Dermis blood vessel endothelial cell (primary cell): ENCODE measurements at places on chromosomes 5 and 9. TPM values are rescaled to one million over a fixed set of nuclear protein-coding genes. Genes with fewer than 3 reads are reported as not detected.

- DNase-seq, result peak; percentile 73
These were observed 14.1 kb downstream of the TRIM7 start for GRCh38 chr5:181190711-181191525.

- no peak for DNase-seq
These were observed 157.3 kb upstream of the DAPK1 start for GRCh38 chr9:87340391-87340790.

DNA sequence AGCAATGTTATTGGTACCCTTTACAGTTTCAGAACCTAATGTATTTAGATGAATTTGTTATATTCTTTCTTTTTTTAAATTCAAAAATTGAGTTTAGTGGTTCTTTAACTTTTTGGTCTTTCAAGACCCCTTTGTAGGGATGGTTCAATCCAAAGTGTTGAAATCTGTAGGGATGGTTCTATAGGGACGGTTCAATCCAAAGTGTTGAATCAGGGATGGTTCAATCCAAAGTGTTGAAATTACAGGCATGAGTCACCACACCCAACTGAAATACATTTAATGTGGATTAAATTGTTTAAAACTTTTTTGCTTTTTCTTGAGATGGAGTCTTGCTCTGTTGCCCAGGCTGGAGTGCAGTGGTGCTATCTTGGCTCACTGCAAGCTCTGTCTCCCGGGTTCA is 30.6 kb downstream of the SNX2 start:
- DNase-seq, result no peak

GRCh38 chr5:54774281-54775170 is 210.9 kb downstream of the ESM1 start:
- DNase-seq, result no peak

DNA sequence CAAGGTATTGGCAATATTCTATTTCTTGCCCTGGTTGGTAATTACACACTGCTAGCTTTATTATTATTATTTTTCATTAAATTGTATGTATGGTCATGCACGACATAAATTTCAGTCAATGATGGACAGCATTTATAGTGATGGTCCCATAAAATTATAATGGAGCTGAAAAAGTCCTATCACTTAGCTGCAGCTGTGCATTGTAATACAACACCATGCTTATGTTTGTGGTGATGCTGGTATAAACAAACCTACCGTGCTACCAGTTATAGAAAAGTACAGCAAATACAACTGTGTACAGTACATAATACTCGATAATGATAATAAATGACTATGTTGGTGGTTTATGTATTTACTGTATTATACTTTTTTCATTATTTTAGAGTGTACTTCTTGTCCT is 65.5 kb downstream of the NR3C1 start:
- DNase-seq, result no peak

DNA sequence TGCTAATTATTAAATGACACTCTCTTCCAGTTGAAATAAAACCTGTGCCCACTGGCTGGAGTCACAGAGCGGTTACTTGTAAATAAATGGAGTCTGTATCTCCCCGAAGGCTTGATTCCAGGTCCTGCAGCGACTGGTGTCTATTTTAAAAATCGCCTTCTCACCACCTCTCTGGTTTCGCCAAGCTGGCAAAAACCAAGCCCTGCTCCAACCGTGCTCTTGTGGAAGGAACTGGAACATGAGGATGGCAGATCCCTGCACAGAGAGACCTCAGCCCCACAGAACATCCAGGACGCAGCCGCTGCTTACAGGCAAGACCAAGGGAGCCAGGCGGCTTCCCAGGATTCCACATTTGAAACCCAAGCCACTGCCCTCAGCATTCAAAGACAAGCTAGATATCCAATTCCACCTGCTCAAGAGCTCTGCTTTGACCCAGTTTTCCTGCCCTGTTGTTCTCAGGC is 15.0 kb downstream of the SEMA4D start:
- DNase-seq, result no peak

DNA sequence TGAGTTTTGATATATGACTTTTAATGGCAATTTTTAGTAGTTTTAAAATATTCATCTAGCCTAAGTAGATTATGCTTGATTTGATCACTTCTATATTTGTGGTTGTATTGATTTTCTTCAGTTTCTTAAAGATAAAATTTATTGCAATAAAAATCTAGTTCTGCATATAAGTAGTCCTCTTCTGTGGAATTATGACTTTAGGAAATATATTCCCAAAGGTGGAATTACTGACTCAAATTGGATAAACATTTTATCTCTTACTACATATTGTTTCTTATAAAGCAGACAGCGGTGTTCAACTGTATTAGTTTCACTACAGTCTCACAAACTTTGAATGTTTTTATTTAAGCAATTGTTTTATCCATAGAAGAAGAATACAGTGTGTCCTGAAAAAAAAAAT is 883.0 kb upstream of the SEMA6A start:
- DNase-seq, result no peak

GRCh38 chr5:126777975-126778674 is 1.2 kb downstream of the LMNB1 start:
- DNase-seq, result peak; percentile 97

DNA sequence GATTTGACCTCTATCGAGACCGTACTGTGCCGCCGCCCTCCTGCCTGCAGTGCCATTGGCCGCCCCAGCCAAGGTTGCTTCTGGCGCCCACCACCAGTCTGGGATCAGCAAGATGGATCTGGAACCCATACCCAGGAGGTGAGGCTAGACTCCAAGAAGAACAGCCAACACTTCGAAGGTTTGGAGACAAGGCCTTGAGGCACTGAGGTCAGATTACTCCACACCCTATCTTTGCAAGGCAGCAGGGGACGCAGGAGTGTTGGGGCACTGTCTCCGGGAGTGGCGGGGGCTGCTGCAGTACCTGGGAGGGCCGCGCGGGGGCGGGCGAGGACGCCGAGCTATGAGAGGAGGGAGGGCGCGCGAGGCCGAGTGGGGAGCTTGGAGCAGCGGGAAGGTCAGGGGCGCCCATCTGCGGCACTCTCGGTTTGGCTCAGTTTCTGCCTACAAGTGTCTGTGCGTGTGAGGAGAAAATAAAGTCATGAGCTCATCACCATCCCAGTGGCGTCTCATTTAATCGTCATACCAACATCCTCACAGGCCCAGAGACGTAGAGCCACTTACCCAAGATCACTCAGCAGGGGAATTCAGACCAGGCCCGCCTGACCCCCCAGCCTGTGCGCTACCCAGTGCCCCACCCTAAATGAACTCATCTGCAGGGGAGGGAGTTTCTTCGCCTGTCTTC is 20.5 kb upstream of the PSD2 start:
- peak; percentile 68 for DNase-seq

- no peak for DNase-seq
These were observed 166.2 kb upstream of the KLF9 start for GRCh38 chr9:70580606-70581195.

DNA sequence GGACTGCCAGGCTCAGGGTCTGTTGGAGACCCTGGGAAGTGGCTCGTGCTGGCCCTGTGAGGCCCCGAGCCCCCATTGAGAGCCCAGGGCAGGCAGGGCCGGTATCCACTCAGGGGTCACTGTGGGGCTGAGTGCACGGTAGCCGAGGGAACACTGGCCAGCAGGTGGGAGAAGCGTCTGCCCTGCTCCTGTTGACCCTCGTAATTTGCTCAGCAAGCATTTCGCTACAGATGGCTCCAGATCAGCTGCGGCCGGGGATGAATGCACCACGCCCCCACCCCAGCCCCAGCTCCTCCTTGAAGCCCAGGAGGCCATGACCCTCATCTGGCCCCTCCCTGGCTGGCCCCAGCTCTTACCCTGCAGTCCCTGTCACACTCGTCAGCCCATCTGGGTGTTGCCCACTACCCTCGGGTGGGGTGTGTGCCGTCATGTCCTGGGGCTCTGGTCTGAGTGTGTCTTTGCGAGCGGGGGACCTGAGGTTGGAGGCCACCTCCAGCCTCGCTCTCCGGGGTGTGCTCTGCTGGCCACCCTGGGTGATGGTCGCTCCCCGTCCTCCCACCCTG is 6.1 kb upstream of the NRARP start:
- DNase-seq, result no peak

GRCh38 chr9:91820126-91820750 is 129.8 kb downstream of the ROR2 start:
- no peak for DNase-seq

DNA sequence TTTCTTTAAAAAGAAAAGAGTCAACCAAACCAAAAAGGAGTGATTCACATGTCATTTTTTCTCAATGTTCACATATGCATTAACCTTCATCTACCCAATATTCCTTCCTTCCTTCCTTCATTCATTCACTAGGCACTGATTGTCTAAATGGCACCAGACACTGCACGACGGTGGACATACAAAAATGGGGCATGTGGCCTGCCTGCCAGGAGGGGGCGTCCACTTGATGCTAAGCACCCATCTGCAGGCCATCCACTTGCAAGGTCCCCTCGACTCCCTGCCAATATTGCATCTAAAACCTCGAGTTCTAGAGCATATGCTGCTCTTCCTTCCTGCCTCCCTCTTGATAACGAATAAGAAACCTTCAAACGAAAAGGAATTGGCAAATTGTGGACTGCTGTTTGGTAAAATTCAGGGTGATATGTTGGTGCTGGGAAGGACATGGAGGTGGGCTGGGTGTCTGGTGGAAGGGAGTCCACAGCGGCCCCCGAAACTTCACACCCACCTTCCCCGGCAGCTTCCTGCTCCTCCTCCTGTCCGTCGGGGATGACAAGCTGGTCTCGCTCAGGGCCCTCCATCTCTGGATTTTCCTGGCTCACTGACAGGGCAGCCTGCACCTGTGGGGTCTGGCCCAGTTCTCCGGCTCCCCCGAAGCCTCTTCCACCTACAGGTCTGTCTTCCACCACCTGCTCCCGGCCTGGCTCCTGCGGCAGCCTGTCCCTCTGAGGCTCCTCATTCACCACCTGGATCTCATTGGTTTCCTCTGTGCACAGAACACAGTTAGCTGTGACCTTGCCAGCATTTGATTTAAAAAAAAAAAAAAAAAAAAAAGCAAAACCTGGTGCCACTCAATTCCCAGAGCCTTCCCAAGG is 64.3 kb downstream of the GOLM1 start:
- DNase-seq, result peak; percentile 74

- no peak for DNase-seq
These were observed 75.2 kb downstream of the NPR3 start for GRCh38 chr5:32786311-32786710.

- no peak for DNase-seq
These were observed 27.1 kb downstream of the COX7C start for GRCh38 chr5:86644843-86645242.

DNA sequence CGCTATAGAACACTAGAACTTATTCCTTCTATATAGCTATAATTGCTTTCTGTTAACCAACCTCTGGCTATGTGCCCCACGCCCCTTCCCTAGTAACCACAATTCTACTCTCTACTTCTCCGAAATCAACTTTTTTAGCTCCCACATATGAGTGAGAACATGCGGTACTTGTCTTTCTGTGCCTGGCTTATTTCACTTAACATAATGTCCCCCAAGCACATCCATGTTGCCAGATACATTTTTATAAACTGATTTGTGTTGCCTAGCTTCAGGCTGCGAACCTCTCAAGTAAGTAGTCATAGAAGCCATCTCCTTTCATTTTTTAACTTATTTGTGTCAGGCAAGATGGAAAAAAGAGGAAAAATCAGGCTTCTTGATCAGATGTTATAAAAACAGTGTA is 249.5 kb downstream of the TMEM167A start:
- DNase-seq, result no peak

GRCh38 chr9:6096821-6097220 is 81.4 kb upstream of the RANBP6 start:
- DNase-seq, result no peak

- DNase-seq, result no peak
These were observed 8.8 kb upstream of the N4BP3 start for GRCh38 chr5:178104492-178104891.

GRCh38 chr9:35114113-35114839 is 1.4 kb downstream of the ATOSB start:
- DNase-seq, result peak; percentile 94

DNA sequence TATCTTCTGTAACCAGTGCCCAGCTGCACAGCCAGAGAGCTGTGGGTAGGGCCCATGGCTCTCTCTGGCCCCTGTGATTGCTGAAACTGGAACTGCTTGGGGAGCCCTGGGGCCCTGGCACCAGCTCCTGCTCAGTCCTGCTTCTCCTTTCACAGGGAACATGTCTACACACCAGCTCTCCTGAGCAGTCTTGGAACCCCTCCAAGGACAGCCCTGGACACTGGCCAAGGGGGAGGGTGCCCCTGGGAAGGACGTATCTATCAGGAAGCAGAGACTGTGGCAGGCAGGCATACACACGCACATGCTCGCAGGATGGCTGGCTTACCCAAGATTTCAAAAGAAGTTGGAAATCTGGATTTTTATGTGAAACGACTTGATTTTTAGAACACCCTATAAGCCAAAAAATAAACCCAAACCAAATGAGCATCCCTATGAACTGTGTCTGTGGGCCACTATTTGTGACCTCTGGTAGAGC is 8.8 kb upstream of the TRAF1 start:
- peak; percentile 98 for DNase-seq

DNA sequence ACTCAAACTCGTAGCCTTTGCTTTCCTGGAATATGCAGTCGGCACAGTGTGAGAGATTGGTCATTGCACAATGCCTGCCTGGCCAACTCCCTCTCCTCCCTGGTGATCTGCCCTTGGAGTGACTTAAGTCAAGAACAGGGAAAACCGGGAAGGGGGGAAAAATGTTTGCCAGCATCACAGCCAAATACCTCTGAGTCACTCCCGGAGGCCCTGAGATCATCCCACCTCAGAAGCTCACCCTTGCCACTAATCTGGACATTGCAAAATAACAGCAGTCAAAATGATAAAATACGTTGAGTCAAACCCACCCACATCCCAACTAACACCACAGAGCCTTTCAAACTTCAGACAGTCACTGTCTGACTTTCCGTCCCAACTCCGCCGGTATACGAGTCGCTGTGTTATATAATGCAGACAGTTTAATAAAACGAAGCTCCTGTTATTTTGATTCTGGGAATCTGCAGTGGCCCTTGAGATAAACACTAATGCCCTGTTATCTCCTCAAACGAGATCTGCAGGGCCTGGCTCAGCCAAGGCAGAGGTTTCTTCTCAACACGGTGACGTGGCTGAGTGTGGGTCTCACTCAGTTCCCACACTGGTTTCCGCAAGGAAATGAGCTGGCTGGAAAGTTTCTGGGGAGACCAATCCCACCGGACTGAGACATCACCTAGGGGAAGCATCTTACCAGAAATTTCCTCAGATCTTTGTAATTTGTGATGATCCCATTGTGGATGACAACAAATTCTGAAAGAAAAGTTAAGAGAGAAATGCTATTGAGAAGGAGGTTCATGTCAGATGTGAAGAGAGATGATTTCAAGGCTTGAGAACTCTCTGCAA is 22.1 kb downstream of the GFPT2 start:
- DNase-seq, result peak; percentile 53

GRCh38 chr5:153678617-153679329 is 188.3 kb downstream of the GRIA1 start:
- peak; percentile 76 for DNase-seq

GRCh38 chr5:155211764-155212163 is 198.2 kb downstream of the KIF4B start:
- no peak for DNase-seq

- DNase-seq, result peak; percentile 37
These were observed 120.8 kb upstream of the MTAP start for GRCh38 chr9:21681641-21682040.

Gene LMX1B
- total RNA-seq, result not detected in 2 replicates

Gene PBX3
- 10.2 and 12.3 TPM in 2 replicates for total RNA-seq

Gene GPR21
- 0.33 and 0.68 TPM in 2 replicates for total RNA-seq

Gene SLC46A2
- not detected in 2 replicates for total RNA-seq

Gene SPATA31A7
- total RNA-seq, result not detected in 2 replicates

Gene FCN2
- not detected in 2 replicates for total RNA-seq

Gene SLC27A4
- total RNA-seq, result 34.5 and 38.8 TPM in 2 replicates

Gene LCN15
- 0.05 TPM in 1 of 2 replicates, not detected in the other for total RNA-seq

Gene HMMR
- 16.2 and 60.2 TPM in 2 replicates for total RNA-seq

Gene CDH6
- total RNA-seq, result 0.56 and 1.5 TPM in 2 replicates

Gene C9orf153
- 0.14 TPM in 1 of 2 replicates, not detected in the other for total RNA-seq

Gene PAEP
- total RNA-seq, result not detected in 2 replicates
